Activated T-helper 1 cell treated with anti-CD3 and anti-CD28 coated beads, Interleukin-2, amount 50 U/mL, for 16 hours (primary cell): ENCODE measurements at places on chromosomes 4 and X.

DNA sequence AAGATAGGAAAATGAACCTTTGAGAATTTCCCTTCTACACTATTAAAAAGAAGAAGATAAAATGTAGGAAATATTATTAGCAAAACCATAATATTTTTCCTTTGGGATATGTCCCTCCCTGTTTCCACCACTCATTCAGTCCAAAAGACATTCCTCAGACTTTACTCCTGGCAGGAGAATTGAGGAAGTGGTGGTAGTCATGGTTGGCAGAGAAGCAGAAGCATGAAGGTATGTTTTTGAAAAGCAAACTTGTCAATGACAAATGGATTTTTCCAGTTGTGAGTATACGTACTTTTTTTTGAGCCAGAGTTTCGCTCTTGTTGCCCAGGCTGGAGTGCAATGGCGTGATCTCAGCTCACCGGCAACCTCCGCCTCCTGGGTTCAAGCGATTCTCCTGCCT lies 13.7 kb downstream of the STAG2 start:
- no peak for DNase-seq

DNA sequence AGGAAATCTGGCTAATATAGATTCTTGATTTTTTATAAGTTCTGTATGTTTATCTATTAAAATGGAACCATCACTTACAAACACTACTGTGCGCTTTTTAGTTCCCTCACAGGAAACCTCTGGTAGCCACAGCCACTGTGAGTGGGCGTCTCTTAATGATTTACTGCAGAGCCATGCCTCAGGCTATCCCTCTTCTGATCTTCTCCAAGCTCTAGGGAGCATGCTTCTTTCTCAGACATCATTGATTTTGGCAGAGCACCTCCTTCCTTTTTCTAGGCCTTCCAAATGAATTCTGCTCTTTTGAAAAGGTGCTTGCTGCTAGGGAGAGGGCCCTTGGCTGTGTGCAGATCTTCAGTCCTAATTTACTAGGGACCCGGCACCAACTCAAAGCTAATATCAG lies 61.1 kb upstream of the STS start:
- DNase-seq, result no peak

DNA sequence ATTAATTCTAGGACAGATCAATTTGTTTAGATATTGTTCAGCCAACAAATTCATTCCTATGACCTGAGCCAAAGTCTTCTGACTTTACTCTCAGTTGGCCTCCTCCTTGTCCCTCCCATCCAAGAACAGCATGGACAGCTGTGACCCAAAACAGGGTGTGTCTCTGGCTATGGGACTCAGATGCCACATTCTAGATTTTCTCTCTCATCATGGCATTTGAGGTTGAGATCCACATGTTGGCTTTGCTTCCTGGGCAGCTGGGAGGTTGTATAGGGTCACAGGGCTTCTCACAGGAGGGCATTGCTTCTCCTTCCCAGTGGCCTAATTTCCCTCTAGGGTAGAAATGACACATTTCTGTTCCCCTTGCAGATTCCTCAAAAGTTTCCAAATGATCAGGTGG lies 22.6 kb upstream of the EGF start:
- DNase-seq, result no peak

- no peak for DNase-seq
These were observed 64.5 kb upstream of the STS start for GRCh38 chrX:7083021-7083420.

DNA sequence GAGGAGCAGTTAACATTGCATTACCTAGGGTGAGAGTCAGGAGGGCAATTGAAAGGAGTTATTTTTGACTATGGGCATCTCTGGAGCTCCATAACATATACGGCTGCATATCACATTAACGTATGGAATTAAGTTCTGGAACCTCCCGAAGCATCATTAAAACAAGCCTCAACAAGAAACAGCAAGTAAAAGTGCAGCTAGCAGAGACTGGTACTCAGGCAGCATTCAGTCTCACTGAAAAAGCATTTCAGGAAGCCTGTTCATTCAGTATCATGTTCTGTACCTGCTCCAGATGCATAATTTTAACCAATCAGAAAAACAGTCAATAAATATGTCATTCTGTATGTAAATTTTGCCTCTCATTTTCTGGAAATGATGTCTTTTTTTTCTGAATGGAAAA lies 299.6 kb downstream of the EPHA5 start:
- no peak for DNase-seq

DNA sequence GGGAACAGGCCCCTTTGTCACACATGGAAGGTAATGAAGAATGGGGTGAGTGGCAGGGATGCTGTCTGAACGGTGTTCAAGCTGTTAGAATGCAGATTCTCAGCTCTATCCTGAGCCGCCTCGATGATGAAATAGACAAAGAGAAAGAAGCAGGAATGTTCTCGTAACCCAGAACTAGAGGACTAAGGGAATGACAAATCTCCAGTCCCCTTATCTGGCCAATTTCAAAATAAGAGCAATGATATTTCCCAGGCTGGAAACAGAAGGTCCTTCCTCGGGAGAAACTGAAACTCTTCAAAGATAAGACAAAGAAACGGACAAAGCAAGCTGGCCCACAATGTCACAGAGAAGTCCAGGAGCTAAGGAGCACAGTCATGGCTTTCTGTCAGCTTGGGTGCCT lies 29.5 kb upstream of the MTNR1A start:
- no peak for DNase-seq

DNA sequence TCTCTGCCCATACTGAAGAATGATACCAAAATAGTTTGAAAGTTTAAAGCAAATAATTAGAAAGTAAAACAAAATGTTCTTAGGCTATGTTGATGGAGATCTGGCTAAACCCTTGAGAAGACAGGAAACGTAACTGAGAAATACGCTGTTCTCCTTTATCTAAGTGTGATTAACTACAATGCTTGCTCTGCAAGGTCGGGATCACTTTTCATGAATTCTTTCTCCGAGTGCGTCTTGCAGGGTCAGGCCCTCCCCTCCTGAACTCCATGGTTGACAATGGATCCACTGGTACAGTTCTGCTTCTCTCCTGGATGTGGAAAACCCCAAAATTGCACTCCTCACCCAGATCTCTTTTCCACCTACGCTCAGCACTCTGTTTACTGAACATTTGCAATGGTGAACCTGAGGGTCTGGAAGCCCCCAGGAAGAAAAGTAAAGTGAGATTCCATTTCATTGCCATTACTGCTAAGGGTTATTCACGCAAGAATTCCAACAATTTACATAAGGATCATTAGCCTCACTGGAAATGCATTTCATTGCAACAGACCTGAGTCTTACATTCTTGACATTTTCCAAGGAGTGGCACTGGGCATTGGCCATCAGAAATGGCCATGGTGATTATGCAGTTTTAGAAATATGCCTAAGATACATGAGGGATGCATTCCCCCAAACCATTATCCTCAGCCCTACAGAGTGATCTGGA lies 24.6 kb upstream of the WWC2 start:
- no peak for DNase-seq

GRCh38 chr4:71270901-71271300 lies 67.9 kb upstream of the SLC4A4 start:
- DNase-seq, result no peak

DNA sequence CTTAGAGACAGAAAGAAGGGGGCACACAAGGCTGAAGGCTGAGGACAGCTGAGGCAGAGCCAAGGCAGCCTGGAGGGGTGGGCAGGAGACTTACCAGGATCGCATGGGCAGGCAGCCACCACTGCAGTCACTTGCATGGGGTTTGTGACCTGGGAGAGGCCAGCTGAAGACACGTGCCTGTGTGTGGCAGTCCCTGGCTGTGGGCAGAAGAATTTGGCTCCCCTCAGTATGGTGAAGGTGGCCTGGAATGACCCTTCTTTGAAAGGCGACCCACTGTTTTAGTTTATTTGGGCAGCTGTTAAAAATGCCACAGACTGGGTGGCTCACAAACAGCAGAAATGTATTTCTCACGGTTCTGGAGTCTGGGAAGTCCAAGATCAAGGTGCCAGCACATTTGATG lies 22.1 kb upstream of the SLC34A2 start:
- no peak for DNase-seq

DNA sequence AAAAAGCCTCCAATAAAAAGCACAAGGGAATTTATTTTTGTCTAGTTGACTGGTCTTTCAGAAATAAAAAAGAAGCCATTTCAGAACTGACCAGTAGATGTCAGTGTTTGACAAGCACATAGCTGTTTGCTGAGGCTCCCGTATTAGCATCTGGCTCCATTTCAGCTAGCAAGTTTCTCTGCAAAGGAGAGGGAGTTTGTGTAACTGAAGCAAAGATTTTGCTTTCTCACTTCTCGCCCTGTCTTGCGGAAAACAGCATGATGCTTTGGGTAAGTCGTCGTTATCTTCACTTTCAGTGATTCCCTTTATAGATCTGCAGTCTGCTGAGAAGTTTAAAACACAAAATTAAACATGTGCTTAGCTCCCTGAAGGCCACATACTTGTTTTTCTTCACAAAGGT lies 85.5 kb downstream of the CT47B1 start:
- DNase-seq, result no peak

- no peak for DNase-seq
These were observed 24.4 kb upstream of the FAM47B start for GRCh38 chrX:34918091-34918736.

- no peak for DNase-seq
These were observed 10.8 kb downstream of the DAPP1 start for GRCh38 chr4:99827454-99827853.

DNA sequence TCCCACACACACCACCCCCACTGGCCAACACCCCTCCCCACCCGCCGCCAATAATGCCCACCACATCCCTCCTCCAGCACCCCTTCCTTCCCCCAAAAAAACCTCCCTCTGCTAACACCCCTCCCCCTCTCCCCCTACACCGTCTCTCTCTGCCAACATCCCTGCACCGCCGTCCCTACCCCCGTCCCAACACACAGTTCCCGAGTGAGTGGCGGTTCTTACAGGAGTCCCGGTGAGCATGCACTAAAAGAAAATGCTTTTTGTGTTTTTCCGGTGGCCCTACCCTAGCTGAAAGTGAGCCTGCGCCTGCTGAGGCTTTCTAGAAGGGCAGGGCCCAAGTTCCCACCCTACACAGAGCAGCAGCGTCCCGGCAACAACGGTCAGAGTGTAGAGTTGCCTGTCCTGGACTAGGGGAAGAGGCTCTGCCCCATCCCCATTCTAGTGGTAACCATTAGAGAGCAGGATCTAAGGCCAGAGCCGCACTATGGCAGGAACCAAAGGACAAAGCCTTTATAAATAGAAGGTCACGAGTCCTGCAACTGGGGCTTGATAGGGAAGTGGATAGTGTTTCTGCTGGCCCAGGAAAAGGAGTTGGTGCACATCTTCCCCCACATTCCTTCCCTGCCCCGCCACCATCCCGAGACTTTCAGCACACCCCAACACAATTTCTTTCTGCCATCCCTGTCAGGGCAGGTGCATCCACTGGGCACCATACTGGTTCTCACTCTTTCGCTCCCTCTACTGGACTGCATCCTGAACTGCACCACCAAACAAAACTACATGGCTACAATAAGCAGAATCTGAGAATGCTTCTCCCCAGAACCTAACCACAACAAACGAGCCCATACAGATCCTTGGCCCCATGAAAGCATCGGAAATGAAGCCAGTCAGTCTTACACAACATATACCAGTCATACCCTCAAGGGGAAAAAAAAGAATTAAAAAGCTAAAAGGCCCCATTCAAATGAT lies 78.1 kb upstream of the PAGE3 start:
- peak; percentile 8 for DNase-seq

DNA sequence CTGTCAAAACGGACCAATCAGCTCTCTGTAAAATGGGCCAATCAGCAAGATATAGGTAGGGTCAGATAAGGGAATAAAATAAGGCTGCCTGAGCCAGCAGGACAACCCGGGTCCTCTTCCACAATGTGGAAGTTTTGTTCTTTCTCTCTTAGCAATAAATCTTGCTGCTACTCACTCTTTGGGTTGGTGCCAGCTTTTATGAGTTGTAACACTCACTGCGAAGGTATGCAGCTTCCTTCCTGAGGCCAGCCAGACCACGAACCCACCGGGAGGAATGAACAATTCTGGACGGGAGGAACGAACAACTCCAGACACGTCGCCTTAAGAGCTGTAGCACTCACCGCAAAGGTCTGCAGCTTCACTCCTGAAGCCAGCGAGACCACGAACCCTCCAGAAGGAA lies 287.8 kb downstream of the RAPGEF2 start:
- no peak for DNase-seq

- DNase-seq, result no peak
These were observed 43.5 kb downstream of the GATB start for GRCh38 chr4:151717314-151717713.

- no peak for DNase-seq
These were observed 101.5 kb upstream of the AFAP1 start for GRCh38 chr4:8041172-8041571.

DNA sequence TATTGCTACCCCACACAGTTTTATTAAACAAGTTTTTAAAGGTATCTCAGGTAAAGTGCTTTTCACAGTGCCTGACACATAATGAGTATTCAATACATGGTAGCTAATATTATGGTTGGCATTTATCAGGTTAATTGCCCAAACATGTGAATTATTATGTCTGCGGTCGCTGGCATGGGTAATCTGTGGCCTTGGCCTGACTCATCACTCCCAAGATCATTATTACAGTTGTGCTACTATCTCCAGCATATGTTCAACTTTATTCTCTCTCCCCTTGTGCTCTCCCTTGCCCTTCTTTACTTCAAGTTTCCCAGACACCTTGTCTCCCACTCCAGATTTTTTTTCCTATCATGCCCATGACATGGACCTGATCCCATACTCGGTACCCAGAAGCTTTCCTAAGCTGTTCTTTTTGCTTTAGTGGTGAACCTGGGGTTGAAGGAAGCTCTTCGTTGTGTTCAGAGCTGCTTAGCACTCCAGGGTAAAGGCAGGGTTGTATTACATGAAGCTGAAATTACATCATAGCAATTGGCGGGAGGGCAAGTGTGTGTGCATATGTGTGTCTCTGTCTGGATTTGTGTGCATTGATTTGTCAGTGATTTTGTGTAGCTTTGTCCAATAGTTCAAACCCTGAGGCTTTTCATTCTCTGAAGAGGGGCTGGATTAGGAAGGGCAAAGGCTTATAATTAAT lies 176.5 kb upstream of the NRK start:
- no peak for DNase-seq

DNA sequence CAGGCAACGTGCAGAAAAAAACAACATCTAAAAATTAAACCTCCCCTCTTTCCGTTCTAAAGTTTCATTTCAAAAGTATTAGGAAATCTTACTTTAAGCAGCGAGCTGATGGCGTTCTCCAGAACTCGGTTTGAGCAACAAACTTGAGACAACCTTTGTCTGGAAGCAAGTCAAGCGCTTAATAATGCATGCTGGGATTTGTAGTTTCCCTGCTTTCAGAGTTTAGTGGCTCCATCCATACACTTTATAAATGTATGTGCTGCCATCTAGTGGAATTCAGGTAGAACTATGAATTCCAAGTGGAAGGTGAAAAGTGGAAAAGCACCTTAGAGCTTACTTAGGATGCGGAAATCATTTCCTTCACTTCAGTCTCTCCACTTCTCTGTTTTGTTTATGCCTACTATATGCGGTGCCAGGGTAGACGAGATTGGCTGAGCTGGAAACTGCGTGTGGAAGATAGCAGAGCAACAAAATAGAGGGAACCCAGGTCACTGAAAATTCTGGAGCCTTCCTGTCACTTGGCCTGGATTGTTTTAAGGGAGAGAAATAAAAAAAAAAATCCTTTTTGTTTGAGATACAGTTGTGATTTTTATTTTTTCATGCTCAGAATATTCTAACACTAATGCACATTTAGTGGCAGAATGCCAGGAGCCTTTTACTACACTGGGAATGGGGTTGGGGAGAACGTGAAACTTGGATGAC lies at the start of gene BDH2:
BDH2 (minus strand) TSS at position 144 of the 702 bp plus-strand sequence. CDS start 3,580 bp downstream, outside the sequence.
- no peak for DNase-seq

- DNase-seq, result no peak
These were observed 31.0 kb upstream of the SLC34A2 start for GRCh38 chr4:25624616-25625015.
